ENCODE measurements at places on chromosomes 1 and 21.

DNA sequence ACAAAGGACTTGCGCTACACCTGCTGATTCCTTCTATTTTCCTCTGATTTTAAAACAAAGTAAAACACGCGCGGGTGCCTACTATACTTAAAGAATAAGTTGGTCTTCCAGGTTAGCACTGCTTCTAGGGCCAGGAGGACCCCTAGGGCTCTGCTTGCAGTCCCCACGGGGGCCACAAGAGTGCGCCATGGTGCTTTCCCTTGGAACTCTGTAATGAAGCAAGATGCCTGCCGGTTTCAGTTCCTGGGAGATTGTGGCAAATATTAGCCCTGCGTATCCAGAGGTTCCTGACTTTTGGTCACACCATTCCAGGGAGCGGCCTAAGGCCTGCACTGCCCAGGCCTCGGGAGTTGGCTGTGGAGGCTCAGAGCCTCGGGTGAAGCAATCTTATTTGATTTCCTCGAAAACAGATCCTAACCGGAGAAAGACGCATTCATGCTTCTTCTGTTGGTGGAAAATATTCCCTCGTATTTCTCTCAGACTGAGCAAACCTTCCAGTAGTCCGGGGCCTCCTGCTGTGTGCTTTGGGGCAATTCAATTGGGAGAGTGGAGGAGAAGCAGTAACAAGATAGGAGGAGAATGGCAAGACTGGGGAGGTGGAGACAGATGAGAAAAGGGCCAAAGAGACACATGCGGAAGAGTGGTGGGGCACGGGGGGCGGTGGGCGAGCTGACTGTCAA is 25.3 kb downstream of the ADAM30 start:
- DNase-seq, result peak; percentile 39

DNA sequence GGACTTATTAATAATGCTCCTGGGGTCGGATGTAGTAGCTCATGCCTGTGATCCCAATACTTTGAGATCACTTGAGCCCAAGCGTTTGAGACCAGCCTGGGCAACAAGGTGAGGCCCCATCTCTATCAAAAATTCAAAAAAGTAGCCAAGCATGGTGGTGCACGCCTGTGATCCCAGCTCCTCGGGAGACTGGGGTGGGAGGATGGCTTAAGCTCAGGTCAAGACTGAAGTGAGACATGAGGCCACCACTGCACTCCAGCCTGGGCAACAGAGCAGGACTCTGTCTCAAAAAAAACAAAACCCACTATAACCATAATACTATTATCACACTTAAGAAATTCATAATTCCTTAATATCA is 1.6 kb upstream of the DEGS1 start:
- no peak for DNase-seq

DNA sequence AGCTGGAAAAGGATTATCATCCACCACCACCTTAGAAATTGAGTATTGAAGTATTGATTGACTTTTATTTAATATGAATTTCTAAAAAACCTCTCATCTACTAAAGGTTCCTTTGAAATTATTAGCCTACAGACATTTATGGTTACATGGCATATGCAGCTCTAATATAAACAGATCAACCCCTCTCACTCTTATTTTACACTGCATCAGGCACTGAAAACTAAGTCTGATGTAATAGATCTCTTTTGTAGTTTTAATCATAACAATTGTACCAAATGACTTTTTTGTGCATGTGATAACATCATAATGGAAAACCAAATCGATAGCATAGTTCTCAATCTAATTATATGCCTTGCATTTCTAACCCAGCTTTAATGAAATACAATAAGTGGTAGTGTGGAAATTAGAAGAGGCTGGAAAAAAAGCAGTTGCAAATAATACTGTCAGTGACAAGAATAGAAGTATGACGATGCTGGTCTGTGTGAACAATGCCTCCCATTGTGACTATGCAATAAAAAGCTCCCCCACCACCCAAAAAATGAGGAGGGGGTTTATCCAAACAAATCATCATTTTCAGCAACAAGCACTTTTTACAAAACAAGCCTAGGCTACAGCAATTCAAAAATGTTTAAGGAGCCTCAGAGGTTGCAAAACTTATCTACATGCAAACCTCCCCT is 426.5 kb upstream of the NFIA start:
- DNase-seq, result no peak

DNA sequence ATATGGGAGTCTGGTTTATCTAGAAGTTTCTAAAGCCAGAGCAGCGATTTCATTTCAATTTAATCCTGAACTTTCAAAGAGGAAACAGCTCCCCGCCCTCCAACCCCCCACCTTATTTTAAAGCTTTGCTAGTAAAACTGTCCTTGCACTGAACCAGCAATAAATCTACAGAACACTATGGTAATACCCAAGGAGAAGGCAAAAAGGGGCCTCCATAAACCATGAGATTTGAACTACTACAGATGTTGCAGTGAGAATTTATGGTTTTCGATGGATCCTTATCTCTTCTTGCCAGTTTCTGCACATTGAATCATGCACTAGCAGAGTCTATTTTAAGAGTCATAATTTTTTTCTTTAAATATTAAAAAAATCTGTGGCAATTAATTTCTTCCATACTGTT is 64.8 kb upstream of the BEND5 start:
- DNase-seq, result no peak

GRCh38 chr1:34851431-34852105 is 8.0 kb downstream of the SMIM12 start:
- no peak for DNase-seq

- no peak for DNase-seq
Observed at GRCh38 chr1:225882694-225883615, 775 bp upstream of the TMEM63A start.

- no peak for DNase-seq
Observed at GRCh38 chr1:173914366-173914871, 2.7 kb downstream of the SERPINC1 start.

DNA sequence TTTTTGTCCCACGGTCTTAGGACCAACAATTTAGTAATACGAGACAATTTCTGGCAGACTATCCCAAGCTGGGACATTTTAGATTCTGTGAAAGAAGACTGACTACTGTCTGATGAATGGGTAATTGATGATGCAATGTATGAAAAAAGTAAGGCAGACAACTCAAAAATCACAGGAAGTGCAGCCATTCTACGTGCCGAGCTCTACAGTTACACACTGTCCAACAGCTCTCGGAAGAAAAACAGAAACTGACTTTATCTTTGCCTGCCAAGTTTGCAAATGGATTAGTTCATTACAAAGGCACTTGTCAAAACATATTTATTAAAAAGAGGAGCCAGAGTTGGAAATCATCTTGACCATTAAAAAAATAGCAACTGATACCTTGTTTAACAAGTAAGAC is 31.3 kb downstream of the ZBTB8B start:
- no peak for DNase-seq

- DNase-seq, result peak; percentile 64
Observed at GRCh38 chr1:44652445-44653106, 21.7 kb downstream of the TMEM53 start.

GRCh38 chr1:167412920-167413319 is 105.4 kb downstream of the CD247 start:
- DNase-seq, result no peak

DNA sequence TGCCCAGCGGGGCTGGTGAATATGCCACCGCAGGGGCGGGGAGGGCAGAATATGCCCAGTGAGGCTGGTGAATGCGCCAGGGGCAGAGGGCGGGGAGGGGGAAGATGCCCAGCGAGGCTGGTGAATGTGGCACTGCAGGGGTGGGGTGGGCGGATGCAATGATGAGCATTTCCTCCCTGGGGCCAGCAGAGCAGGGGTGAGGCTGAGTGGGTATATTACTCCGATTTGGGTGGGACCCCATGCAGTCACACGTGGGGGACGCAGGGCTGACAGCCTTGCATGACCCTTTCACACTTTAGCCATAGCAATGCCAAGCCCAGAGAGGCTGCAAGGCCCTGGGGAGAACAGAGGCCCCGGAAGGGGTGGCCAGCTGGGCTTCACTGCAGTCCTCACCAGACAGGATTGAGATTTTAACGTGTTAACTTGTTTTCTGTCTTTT is 9.3 kb upstream of the SLX9 start:
- peak; percentile 64 for DNase-seq

DNA sequence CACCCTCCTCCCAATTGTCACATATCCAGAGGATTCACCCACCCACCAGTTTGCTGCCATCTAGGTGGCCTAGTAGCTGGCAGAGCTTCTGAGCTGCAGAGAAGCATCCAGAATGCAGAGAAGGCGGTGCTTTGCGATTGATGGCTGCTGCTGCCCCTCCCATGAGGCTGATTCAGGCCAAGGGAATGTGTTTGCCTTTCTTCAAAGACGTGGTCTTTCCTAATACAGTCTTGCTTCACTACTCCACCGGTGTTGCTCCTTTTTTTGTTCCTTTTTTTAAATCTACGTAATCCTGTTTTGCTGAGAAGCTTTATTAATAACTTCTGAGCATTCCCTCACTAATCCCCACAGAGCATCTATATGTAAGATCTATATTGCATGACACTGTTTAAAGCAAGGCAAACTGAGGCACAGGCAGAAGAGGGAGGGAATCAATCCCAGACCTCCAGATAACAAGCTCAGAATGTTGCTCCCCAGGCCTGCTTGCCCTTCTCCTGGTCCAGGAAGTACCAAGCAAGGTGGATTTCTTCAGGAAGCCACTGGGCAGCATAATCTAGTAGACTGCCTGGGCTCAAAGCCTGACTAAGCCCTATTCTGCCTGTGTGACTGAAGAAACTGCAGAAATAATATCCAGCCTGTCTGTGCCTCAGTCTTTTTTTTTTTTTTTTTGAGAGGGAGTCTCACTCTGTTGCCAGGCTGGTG is 275.5 kb upstream of the FMN2 start:
- DNase-seq, result no peak

DNA sequence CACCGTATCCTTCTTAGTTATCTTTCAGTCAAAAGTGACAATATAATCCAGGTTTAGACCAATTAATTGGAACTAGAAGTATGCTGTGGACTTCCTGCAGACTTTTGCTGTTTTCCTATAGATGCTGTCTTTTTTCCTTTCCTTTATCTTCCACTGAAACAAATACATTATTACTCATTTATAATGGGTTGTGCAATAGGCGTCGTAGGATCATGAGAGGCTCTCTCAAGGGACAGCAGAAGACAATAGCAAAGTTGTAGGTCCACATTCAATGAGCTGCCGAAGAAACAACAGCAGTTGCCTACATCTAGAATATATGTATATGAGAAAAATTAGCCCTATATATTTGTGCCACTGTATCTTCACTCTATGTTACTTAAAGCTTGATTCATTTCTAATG is 371.6 kb downstream of the AMY1C start:
- no peak for DNase-seq

- DNase-seq, result no peak
Observed at GRCh38 chr1:226820941-226821718, 49.3 kb upstream of the PSEN2 start.

- no peak for DNase-seq
Observed at GRCh38 chr21:7947422-7947821, 2574.0 kb upstream of the TPTE start.

DNA sequence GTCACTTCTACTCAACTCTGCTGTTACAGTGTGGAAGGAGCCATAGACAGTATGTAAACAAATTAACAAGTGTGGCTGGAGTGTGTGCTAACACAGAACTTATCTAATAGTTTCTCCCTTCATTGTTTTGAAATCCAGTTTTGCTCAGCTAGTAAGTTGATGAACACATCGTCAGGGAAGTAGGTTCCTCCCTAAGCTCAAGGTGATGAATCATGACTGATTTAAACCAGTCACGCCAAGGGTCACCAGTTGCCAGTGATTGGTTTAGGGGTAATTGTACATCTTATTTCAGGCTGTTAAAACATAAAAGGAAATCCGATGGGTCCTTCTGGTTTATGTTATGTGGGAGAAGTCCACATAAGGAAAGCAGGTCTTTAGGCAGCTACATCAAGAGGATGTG is 97.0 kb upstream of the CHODL start:
- DNase-seq, result no peak

GRCh38 chr1:3016641-3017439 is 4.4 kb upstream of the ACTRT2 start:
- no peak for DNase-seq

DNA sequence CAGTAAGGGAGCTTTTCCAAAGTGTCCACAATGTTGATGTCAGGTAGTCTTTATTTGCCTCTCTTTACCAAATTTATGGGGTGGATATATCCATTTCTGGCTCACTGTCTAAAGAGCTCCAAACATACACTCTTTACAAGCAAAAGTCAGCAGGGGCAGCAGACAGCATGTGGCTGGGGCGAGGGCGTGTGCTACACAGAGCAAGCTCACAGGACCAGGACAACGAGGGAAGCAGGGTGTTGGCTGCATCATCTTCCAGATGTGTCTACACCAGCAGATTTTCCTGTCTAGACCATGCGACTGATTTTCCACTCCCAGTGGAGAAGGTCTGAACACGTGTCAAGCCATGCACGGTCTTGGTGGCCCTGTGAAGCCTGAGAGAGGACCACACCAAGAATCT is 123.8 kb downstream of the TRABD2B start:
- no peak for DNase-seq

DNA sequence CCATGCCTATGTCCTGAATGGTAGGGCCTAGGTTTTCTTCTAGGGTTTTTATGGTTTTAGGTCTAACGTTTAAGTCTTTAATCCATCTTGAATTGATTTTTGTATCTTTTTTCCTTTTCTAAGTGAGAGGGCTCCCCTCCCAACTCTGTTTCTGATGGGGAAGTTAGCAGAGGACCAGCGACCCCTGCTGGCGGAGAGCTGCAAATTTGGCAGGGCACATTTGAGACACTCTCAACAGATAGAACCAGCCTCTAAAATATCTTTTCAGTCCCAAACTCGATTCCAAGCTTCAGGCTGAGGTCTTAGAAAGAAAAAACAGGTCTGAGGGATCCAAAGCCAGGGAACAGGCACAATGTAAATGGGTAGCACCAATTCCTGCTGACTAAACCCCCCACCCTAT is 32.5 kb downstream of the LRRC3 start:
- no peak for DNase-seq

DNA sequence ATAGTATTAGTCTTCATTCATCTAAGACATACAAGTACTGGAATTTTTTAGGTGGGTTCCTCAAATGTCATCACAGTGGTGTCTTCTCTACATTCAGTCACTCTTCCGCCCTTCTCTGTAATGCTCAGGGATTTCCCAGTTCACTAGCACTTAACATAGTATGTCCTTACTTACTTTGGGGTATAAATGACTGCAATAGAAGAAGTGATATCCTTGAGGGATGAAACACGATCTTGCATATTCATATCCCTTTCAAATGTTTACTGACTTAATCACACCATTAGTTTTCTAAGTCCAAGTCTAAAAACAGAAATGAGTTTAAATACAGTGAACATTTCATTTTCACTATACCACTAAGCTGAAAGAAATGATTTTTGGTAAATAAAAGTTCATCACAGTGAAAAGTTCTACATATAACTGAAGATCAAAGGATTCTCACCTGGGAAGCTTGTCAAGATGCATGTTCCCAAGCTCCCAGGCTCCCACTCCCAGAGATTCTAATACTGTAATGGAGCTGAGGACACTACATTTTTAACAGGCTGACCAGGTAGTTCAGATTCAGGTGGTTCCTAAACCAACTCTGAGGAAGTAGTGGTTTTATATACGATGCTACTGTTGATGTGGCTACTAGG is 29.7 kb downstream of the MRPL39 start:
- DNase-seq, result no peak

DNA sequence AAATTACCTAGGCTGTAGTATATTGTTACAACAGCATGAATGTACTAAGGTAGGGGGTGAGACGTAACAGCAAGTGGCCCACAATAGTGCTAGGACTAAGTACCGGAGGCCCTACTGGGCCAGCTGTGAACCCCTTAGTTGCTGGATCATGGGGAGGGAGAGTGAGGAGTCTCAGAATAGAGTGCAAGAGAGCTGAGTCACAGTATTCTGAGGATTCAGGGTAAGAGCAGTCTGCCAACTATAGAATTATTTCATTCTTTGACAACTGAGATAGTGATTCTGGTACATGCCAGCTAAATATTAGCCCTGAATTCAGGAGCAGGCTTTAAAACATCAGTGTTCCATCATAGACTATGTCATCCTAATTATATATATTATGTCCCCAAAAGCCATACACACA is 218.7 kb downstream of the TM2D1 start:
- no peak for DNase-seq
